ENCODE measurements at places on chromosomes 7 and 10.

- peak; percentile 81 for DNase-seq
Observed at GRCh38 chr10:72248468-72249151, 25.1 kb upstream of the DDIT4 start.

- DNase-seq: peak; percentile 26
Observed at GRCh38 chr7:81618396-81619014, 151.3 kb downstream of the HGF start.

DNA sequence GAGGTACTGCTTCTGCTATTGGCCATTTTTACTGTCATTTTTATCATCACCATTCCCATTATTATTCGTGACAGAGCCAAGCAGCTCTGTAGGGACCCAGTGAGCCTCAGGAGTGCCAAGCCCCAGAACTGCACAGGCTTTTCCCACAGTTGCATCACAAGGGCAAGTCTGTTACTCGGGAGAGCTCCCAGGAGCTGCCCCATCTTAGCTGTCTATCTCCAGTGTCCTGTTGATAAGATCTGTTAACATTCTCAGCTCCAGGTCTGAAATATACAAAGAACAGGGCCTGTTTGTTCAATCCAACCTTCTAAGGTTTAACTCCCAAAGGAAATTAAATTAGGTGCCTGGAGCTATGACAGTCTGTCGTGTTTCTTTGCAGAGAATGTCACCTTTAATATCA lies 20.2 kb upstream of the TRIM8 start:
- DNase-seq: no peak

DNA sequence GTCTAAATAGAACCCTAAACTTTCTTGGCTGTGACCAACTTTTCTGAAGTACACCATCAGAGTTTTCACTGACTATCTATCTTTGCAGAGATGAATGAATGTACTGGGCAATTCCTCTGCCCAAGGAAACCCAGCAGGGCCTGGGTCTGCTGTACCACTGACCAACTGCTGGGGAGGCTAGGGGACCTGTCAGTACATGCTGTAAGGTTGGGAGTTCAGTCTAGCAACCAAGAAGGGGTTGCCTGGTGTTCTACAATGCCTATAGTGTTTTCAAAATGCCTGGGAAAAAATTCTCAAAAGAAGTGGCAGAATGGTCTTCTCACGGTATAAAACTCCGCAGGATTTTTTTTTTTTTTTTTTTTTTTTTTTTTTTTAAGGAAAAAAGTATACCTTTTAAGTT lies 106.3 kb downstream of the NT5C2 start:
- no peak for DNase-seq

GRCh38 chr10:72257051-72257892 lies 16.5 kb upstream of the DDIT4 start:
- DNase-seq: no peak

GRCh38 chr7:103851357-103851756 lies 138.1 kb downstream of the RELN start:
- peak; percentile 63 for DNase-seq
